ENCODE measurements at places on chromosomes 2 and 18. TPM values are rescaled to one million over a fixed set of nuclear protein-coding genes. Genes with fewer than 3 reads are reported as not detected.

GRCh38 chr18:24009651-24010333 lies 4.8 kb upstream of the TTC39C start:
- peak; percentile 77 for DNase-seq
- H3K4me3 ChIP-seq = peak overlapping the region; percentile 3
- peak overlapping the region; percentile 74 for H3K27ac ChIP-seq
- no peaks in the 10 kb centered on the region for H3K27me3 ChIP-seq
- no peaks in the 10 kb centered on the region for H3K36me3 ChIP-seq
- peaks cover 53% of the 10 kb centered on the region for H3K4me1 ChIP-seq

DNA sequence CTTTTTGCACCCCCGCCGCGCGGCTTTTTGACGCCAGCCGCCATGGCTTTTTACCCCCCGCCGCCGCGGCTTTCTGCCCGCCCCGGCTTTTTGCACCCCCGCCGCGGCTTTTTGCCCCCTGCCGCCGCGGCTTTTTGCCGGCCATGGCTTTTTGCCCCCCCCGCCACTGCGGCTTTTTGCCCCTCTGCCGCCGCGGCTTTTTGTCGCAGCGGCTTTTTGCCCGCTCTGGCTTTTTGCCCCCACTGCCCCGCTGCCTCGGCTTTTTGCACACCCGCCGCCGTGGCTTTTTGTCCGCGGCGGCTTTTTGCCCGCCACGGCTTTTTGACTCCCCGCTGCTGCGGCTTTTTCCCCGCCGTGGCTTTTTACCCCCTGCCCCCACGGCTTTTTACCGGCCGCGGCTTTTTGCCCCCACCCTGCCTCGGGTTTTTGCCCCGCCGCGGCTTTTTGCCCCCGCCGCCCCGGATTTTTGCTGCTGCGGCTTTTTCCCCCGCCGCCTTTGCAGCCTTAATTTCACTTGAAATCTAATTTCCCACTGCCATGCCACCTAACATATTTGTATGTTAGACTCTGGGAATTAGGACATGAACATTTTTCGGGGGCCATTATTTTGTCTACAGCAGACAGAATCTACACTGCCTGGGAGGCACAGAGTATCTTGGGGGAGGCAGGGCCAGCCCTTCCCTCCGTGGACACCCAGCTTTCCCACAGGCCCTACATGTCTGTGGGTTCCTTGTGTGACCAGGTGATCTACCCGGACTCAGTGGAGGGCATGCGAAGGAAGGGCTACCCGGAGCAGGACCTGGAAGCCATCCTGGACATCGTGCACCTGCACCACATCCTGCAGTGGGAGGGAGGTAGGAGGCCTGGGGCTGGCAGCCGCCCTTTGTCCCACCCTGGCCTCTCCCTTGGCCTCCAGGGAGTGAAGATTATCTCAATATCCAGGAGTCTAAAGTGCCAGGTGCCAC lies 3031.0 kb upstream of the TEKT4 start:
- no peak for DNase-seq
- H3K4me3 ChIP-seq = no peak overlapping the region
- no peaks in the 10 kb centered on the region for H3K4me1 ChIP-seq
- H3K27me3 ChIP-seq = peaks cover 12% of the 10 kb centered on the region
- no peaks in the 10 kb centered on the region for H3K36me3 ChIP-seq

The MRPL19 gene
- 36.7 TPM for total RNA-seq

GRCh38 chr2:190726255-190726654 lies 77.4 kb downstream of the NAB1 start:
- DNase-seq = no peak
- no peak overlapping the region for H3K27ac ChIP-seq
- no peaks in the 10 kb centered on the region for H3K4me1 ChIP-seq

GRCh38 chr2:184577743-184578142 lies 20.6 kb upstream of the ZNF804A start:
- no peaks in the 10 kb centered on the region for H3K27me3 ChIP-seq
- no peak overlapping the region for H3K27ac ChIP-seq
- H3K36me3 ChIP-seq = no peaks in the 10 kb centered on the region
- H3K4me1 ChIP-seq = no peaks in the 10 kb centered on the region

DNA sequence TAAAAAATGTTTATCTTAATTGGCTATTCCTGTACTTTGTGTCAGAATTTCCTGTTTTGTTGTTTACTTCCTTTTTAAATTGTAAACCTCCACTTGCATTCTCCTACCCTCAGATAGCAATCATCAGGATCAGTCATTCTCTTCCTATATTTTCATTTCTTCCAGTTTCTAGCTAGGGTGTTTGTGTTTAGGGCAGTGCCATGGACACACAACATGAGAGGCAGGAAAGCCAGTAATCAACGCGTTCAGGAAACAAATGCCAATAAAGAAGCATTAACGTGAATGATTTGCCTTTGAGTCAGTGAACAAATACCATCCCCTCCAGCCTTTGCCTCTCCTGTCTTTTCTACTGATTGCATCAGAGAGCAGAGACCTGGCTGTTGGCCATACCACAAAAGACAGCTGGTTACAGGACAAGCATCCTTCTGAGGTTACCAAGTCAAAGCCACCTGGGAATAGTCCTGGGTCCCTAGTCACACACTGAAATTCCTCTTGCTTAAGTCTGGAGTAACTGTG lies 56.7 kb upstream of the FHL2 start:
- H3K27me3 ChIP-seq = peaks cover 4% of the 10 kb centered on the region
- H3K27ac ChIP-seq = no peak overlapping the region
- no peak for DNase-seq
- no peaks in the 10 kb centered on the region for H3K36me3 ChIP-seq

DNA sequence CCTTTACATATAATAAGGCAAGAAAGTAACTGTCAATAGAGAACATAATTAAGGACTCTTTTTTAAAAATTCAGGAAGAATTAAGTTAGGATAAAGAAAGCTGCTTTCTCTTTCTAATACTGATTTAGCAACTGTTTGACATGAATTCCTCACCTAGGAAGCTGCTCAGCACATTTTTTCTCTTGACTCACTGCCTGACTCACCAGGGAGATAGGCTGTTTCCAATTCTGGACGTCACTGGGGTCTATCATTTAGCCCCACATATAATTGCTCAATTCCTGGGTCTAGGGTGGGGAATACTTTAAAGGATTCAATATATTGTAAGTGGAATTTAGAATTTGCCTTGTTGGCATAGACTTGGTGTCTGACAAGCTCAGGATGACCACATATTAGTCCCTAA lies 50.8 kb upstream of the UGP2 start:
- no peak for DNase-seq
- no peaks in the 10 kb centered on the region for H3K4me1 ChIP-seq
- no peaks in the 10 kb centered on the region for H3K36me3 ChIP-seq
- H3K27ac ChIP-seq = no peak overlapping the region

DNA sequence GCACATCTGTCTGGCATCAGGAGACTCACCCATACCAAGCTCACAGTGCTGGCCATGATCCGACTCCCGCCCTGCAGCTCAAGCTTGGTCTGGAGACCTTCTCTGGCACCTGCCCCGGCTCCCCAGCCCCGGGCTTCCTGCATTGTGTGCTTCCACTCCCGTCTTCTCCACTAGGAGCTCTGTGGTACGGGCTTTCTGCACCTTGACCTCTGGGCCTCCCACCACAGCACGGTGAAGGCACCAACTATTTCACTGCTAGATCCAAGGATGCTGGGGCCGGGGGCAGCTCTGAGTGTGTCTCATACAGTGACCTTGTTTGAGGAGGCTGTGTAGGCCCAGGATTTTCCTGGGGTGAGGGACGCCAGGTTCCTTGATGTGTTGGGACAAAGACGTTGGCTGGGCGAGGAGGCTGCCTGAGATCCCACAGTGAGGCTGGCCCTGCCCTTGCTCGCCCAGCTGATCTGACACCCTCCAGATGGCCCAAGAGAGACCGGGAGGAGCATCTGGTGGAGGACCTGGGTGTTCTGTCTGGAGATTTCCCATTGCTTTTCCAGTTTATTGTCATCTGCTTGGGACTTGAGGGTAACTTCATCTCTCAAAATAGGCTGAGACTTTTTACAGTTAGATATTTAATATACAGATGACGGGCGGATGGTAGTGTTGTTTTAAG lies 64.0 kb downstream of the HPCAL1 start:
- no peak overlapping the region for H3K27ac ChIP-seq
- H3K27me3 ChIP-seq = no peaks in the 10 kb centered on the region
- H3K4me1 ChIP-seq = peaks cover 7% of the 10 kb centered on the region
- H3K4me3 ChIP-seq = no peak overlapping the region
- no peak for DNase-seq
- H3K36me3 ChIP-seq = peaks cover 5% of the 10 kb centered on the region

DNA sequence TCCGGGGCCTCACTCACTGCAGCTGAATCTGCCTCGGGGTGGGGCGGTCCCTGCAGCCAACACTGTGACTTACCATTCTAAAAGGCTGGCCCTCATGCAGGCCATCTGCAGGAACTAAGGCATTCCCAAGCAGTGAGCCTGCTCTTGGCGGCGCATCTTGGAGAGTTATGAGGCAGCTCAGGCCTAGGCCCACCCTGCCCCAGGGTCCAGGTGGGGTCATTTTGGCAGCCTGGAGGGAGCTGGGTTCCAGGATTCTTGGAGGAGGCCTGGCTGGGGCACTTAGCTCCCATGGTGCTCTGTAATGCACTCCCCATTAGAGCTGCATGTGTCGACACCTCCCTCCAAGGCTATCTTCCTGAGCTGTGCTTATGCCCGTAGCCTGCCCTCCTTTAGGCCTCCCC lies 14.8 kb upstream of the BIN1 start:
- DNase-seq = no peak
- no peaks in the 10 kb centered on the region for H3K36me3 ChIP-seq
- no peak overlapping the region for H3K4me3 ChIP-seq
- H3K4me1 ChIP-seq = peaks cover 6% of the 10 kb centered on the region

- H3K27me3 ChIP-seq = no peaks in the 10 kb centered on the region
- no peak overlapping the region for H3K4me3 ChIP-seq
- H3K36me3 ChIP-seq = no peaks in the 10 kb centered on the region
- H3K27ac ChIP-seq = no peak overlapping the region
- H3K4me1 ChIP-seq = peaks cover 16% of the 10 kb centered on the region
These were observed 25.8 kb downstream of the CTLA4 start for GRCh38 chr2:203893401-203893800.

The ANKRD30B gene
- not detected for total RNA-seq

GRCh38 chr2:227296671-227297405 lies 28.2 kb upstream of the MFF start:
- no peak for DNase-seq
- H3K27me3 ChIP-seq = no peaks in the 10 kb centered on the region
- H3K4me3 ChIP-seq = no peak overlapping the region
- no peaks in the 10 kb centered on the region for H3K4me1 ChIP-seq
- no peak overlapping the region for H3K27ac ChIP-seq

The CDKL4 gene
- total RNA-seq = 0.63 TPM

GRCh38 chr2:207473049-207473930 lies 56.5 kb upstream of the CREB1 start:
- H3K36me3 ChIP-seq = no peaks in the 10 kb centered on the region
- no peak overlapping the region for H3K27ac ChIP-seq
- DNase-seq = peak; percentile 28
- no peak overlapping the region for H3K4me3 ChIP-seq

- no peaks in the 10 kb centered on the region for H3K27me3 ChIP-seq
- no peak overlapping the region for H3K4me3 ChIP-seq
- H3K36me3 ChIP-seq = no peaks in the 10 kb centered on the region
- no peak overlapping the region for H3K27ac ChIP-seq
- DNase-seq = no peak
These were observed 20.6 kb upstream of the CAVIN2 start for GRCh38 chr2:191867507-191867847.

DNA sequence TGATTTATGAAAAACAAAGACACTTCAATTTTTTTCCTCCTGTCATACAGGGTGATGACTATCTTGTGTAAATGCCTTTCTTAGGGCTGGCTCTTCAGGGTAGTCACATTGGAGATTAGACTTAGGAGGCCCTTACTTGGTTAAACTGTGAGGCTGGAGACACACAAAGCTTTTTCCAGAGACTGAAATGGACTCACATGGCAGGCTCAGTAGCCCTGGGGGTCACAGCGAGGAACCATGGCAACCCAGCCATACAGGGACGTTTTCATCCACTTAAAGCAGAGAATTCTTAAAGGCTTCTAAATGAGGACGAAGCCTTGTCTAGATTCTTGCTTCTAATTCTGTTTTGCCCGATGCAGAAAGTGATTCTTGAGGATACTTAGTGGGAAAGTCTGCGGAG lies 57.3 kb upstream of the ZDBF2 start:
- H3K27me3 ChIP-seq = peaks cover 6% of the 10 kb centered on the region
- no peak overlapping the region for H3K27ac ChIP-seq
- H3K4me3 ChIP-seq = no peak overlapping the region
- no peak for DNase-seq
- peaks cover 7% of the 10 kb centered on the region for H3K4me1 ChIP-seq

DNA sequence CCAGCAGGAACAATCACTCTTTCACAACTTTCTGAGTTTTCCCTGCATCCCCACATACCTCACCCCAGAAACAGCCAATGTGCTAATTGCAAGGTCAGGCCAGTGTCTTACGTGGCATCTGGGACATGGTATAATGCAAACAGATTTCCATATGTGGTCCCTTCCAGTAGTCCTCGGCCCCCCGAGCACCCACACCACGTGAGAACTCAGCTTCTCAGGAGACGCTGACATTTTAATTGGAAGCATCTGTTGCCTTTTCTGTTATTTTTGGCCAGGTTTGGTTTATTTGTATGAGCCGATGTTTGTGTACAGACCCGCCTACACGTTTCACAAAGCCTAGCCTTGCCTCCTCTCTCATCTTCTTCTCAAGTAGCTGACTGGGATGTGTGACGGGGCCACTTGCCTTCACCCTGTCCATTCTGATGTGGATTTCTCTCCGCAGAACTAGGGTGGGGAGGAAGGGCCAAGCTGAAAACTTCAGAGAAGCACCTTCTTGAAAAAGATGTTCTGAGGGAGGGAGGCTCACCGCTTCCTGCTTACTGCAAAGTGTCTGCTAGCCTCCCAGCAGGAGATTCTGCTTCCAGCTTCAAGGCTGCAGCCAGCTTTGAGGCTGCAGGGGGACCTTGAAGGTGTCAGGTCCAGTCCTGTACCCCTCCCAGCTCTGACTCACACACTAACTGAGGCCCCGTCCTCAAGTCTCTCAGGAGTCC lies 109.6 kb upstream of the SLC14A2 start:
- H3K4me3 ChIP-seq = no peak overlapping the region
- DNase-seq = no peak
- no peaks in the 10 kb centered on the region for H3K4me1 ChIP-seq
- H3K36me3 ChIP-seq = no peaks in the 10 kb centered on the region
- no peak overlapping the region for H3K27ac ChIP-seq

The RAB17 gene
- not detected for total RNA-seq

The PLCL1 gene
- total RNA-seq = 0.12 TPM

GRCh38 chr2:200042944-200043343 lies 87.6 kb downstream of the MAIP1 start:
- H3K27me3 ChIP-seq = peaks cover 3% of the 10 kb centered on the region
- H3K4me1 ChIP-seq = no peaks in the 10 kb centered on the region
- DNase-seq = no peak
- H3K36me3 ChIP-seq = no peaks in the 10 kb centered on the region
- H3K4me3 ChIP-seq = no peak overlapping the region
